ENCODE measurements at places on chromosomes 2 and 18.

DNA sequence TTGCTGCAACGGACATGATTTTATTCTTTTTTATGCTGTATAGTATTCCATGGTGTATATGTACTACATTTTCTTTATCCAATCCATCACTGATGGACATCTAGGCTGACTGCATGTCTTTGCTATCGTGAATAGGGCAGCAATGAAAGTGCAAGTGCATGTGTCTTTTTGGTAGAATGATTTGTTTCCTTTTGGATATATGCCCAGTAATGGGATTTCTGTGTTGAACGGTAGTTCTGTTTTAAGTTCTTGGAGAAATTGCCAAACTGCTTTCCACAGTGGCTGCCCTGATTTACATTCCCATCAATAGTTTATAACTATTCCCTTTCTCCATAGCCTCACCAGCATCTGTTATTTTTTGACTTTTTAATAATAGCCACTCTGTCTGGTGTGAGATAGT, 99.7 kb upstream of the CRIM1 start:
- no peak for DNase-seq

DNA sequence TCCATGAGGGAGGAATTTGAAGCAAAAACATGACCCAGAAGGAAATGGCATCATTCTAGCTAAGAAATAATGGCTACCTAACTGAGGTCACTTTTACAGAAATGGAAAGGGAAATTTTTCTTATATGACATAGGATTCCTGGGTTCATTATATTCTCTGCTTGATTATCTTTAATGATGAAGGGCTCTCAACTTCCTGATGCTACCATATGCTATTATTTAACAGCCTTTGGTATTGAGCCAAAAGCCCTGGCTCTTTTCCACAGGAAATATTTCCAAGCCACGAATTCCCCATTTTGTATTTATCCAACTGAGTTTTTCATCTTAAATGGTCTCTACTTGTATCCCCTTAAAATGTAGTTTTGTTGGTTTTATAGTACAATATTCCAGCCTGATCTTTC, 63.2 kb upstream of the NPAS2 start:
- DNase-seq, result no peak

DNA sequence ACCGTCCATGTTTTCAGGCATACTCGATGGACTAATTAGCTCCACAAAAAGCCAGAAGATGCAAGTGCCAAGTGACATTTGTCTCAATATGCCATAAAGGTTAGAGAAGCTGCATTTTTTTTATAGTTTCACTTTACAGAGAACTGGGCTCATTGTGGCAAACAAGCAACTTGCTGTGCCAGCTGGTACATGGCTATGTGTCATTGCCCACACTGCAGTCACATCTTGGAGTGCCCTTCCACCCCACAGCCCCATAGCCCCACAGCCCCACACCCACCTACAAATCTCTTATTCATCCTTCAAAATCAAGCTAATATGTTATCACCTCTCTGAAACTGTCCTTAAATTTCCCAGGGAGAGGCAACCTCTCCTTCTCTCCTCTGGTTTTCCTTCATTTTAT, 451.9 kb downstream of the ARHGAP15 start:
- DNase-seq, result no peak

DNA sequence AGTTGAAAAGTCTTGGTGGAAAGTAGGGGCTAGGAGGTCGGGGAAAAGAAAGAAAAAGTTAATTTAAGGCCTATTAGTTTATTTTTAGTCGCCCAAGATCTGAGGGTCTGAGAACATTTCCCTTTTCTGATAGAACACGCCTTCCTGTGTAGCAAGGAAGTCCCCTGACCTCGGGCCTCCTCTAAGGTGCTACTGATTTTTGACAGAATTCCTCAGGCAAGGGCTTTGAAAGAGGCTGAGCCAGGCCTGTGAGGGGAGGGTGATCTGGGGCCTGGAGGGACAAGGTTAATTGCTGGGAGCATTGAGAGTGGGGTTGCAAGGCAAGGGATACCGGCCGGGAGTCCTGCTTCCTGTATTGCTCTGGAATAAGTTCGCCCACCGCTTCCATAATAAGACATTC, 131.4 kb upstream of the MYCN start:
- DNase-seq, result no peak

DNA sequence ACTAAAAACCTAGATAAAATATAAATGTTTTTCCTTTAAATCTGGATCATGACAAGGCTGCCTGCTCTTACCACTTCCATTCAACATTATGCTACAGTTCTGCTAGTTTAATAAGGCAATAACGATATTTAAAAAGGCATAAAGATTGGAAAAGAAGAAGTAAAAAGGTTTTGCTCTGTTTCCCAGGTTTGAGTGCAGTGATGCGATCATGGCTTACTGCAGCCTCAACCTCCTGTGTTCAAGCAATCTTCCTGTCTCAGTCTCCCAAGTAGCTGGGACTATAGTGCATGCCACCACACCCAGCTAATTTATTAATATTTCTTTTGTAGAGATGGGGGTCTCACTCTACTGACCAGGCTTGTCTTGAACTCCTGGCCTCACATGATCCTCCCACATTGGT, 40.8 kb downstream of the PROKR1 start:
- no peak for DNase-seq

GRCh38 chr2:45396671-45397070, 214.4 kb downstream of the SRBD1 start:
- no peak for DNase-seq

DNA sequence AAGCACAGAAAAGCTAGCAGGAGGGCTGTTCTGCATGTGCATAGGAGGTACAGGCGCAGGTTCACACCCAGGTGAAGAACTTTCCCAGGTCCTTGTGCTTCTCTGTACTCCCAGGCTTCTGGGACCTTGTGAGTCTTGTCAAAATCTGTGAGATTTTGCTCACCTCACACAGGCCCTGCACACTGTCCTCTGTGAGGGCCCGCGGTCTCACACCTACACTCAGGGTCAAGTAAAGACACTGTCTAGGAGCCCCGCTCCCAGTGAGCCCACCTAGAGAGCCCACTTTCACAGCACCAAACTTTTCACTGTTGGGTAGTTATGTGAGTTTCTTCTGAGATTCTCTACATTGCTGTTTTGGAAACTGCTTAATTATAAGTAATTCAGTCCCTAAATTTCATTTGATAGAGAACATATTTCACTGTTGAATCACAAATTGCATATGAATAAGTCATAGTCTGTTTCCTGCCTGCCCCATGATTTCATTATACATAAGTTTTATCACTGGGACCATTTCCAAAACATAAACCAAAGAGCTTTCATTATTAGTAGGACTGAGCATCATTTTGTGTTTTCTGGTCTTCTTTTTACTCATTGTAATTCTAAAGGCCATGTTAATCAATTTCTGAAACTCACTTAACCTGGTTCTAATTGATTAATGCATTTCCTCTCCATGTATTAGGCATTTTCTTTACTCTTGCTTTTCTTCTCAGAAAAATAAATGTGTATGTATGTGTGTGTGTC, 234.2 kb upstream of the SPOPL start:
- DNase-seq, result no peak

- DNase-seq, result no peak
Measured at GRCh38 chr2:146305164-146305563, 1539.7 kb upstream of the ACVR2A start.

DNA sequence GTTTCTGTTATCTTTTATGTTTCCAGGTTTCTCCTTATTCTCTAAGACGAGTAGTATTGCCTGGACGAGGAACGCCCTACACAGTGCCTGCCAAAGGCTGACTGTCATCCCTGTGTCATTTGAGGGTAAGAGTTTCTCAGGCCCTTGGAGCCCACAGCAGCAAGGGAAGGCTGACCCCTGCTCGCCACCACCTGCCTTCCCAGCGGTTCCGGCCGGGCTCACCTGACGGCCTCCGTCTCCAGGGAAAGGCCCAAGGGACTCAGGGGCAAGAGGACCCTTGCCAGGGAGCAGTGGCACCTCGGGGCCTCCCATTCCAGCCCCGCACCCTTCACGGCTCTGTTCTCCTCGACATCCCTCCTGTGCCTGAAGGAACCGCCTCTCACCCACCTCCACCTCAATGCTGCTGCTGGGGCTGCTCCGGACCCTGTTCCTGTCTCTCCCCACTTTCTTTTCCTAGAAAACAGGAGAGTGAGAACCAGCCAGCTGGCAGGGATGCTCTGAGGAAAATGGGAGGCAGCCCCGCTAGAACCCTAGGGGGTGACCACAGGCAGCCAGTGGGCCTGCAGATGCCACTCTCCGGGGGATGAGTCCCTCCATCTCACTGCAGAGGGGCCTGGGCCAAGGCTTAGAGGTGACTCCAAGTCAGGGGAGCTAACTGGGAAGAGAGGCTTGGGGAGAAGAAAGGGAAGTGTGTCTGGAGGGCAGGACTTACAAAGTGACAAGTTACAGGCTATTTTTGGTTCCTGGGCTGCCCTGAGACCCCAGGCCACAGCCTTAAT, 1.9 kb downstream of the LIMS2 start:
- peak; percentile 40 for DNase-seq

DNA sequence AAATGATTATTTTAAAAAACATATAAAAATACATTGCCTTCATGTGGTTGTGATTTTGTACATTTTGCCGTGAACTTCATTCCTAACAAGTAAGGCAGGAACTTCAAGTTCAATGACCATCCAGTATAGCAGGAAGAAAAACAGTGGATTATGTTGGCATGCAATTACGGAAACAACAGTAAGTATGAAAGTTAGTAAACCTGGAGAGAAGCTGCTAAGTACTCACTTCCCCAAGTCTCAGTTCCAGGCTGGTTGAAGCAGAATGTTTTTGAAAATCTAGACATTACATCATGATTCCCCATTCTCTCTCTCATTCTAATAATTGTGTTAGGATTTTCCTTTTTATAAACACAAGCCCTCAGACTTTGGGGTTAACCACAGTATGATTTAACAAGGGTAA, 987.1 kb upstream of the KLHL29 start:
- no peak for DNase-seq

GRCh38 chr2:95350368-95350767, 52.1 kb upstream of the FAHD2A start:
- peak; percentile 39 for DNase-seq

DNA sequence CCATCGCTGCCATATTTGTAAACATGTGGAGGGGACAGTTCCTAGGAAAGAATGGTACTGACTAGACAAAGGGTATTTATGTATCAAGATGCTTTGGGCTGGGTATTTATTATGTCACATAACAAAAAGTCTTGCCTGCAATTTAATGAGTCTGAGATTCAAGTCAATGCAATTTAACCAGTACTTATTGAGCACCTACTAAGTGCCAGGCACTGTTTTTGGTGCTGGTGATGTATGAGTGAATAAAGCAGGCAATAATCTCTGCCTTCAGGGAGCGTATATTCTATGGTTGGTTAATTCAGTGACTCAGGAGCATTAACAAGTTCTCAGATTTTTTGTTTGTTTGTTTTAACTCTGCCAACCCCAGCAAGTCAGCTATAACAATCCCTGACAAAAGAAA, 24.6 kb upstream of the ACVR1 start:
- DNase-seq, result no peak

DNA sequence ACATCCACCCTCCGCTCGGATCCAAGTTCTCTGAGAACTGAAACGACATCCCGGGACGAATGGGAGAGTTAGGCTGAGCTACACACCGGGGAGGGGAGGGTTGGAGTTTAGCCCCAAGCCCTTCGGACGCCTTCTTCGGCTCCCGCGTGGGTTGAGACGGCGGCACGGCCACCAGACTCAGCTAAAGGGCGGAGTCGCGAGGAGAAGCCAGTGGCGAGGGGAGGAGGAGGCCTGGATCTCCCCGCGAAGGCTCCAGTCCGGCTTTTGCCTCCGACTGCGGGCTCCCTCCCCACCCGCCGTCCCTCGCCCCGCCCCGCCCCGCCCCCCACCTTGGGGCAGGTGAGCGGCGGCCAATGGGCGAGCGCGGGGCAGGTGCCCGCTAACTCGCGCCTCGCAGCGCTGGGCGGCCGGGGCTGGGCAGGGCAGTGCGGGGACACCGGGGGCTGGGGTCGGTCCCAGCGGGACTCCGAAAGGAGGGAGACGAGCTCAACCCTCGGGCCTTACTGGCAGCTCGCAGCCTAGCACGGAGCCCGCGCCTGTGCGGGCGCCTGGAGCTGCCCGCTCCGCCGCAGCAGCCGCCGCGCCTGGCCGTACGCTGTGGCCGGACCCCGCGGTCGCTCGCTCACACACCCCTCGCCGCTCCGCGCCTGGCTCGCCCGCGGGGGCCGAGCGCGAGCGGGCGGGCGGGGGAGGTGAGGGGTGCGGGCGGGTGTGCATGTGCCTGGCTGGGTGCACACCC, at the start of gene EMX1:
Gene EMX1, plus strand, starts transcription at position 382 of the 739 bp plus-strand sequence. Its CDS starts 334 bp downstream, at position 716.
- no peak for DNase-seq

GRCh38 chr2:179226961-179227259, 37.7 kb downstream of the SESTD1 start:
- no peak for DNase-seq

DNA sequence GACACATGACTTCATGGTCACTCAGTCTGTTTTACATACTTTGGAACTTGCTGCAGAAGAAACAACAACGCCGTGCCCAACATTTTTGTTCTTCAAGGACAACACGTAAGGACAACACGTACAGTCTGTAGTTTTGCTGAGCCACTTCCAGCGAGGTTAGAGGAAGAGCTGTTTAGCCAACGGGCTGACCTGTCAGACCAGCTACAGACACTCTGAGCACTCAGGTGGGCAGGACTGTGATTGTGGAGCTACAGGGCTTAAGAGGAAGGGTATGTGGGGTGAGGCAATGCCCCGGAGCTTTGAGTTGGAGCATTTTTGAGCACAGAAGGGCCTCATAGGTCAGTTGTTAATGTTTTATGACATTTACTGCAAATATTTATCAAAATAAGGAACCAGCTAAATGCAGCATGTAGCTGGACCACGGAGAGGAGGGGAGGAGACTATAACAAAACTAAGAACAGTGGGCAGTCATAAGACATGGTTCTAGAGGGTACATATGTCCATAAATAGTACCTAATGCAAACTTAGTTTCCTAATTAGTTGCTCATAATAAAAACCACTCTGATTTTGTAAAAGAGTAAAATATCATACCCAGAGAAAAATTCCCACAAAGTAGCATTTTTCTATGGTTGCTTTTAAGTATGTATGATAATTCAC, 26.3 kb upstream of the NPC1 start:
- no peak for DNase-seq

GRCh38 chr2:45652090-45653031, 886 bp downstream of the PRKCE start:
- DNase-seq, result peak; percentile 63

- peak; percentile 37 for DNase-seq
Measured at GRCh38 chr2:72150861-72151356, 3.2 kb upstream of the CYP26B1 start.

DNA sequence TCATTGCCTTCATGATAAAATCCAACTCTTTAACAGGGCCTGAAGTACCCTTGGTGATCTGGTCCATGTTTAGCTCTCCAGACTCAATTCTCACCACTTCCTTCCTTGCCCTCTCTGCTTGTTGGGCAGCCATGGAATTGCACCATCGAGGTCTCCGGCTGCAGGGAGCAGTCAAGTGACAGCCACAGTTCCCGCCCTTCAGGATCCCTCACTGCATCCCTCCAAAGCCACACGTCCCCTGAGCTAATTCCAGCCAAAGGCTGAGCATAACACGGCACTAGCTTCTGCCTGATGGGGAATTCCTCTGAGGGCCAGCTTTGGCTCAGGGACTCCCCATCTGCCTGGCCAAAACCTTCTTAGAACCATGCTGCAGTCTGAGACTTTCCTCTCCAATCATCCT, 47.4 kb upstream of the SLC1A4 start:
- DNase-seq, result no peak
